Panc1 (cell line): ENCODE measurements at places on chromosomes 3 and 15.
A peak's percentile ranks its signal among the peaks of the same experiment; 100 is the strongest.

DNA sequence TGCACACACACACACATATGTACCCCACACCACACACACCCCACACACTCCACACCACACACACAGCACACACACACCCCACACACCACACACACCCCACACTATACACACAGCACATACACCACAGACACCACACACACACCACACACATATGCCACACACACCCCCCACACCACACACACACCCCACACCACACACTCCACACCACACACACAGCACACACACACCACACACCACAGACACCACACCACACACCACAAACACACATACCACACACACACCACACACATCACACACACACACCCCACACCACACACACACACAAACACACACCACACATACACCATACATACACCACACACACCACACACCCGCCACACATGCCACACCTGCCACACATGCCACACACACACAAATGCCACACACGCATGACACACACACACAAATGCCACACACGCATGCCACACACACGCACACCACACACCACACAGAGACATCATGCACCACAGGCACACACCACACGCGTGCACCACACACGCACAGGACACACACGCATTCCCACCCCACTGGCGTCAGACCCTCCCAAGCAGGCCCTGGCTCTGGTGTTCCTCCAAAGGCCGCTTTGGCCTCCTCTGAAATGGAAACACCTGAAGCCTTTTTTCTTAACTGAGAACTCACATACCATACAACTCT, 15.7 kb downstream of the CHST13 start:
- DNase-seq: no peak
- H3K4me1 ChIP-seq: peaks cover 6% of the 10 kb centered on the region; the same call in 1 of the 2 replicates
- no peaks in the 10 kb centered on the region for H3K36me3 ChIP-seq
- peaks cover 4% of the 10 kb centered on the region; the same call in 1 of the 2 replicates for H3K27me3 ChIP-seq
- no peak overlapping the region for H3K27ac ChIP-seq

DNA sequence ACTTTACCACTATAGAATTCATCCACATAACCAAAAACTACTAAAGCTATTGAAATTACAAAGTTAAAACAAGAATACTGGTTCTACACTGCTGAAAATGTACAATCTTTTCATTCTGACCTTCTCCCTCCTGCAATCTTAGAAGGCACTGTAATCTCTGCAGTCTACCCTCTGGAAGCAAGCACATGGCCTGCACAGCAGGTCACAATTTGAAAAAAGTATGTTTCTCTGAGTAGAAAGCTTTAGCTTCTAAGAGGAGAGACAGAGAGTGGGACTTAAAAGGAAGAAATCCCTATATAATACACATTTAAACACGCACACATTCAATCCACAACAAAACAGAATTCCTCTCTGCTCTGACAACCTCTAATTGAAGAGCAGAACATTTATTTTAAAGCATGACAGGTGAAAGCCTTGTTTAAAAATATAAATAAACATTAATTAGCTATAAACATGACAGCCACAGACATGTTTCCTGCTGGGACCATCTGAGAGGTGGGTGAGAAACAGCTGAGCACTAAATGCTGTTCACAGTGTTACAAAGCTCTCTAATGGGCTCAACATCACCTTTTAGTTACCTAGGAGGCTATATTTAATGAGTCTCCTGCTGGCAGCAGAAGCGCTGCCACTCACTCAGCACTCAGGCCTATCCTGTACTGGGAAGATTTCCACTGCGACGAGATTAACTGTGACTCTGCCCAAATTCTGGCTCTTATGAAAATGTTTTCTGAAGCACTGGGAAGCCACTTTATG, 447.4 kb downstream of the AGBL1 start:
- H3K4me3 ChIP-seq: no peak overlapping the region
- no peak overlapping the region for H3K27ac ChIP-seq
- no peaks in the 10 kb centered on the region for H3K4me1 ChIP-seq
- DNase-seq: no peak

DNA sequence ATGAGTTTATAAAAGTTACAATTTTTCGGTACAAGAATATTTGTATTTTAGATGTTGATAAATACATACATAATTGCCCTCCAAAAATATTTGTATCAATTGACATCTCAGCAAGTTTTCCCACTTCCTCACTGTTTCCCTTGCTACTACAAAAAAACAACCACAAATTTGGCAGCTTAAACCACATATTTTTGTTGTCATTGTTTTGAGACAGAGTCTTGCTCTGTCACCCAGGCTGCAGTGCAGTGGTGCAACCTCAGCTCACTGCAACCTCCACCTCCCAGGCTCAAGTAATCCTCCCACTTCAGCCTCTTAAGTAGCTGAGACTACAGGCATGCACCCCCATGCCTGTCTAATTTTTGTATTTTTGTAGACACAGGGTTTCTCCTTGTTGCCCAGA, 162.8 kb upstream of the RARB start:
- no peaks in the 10 kb centered on the region for H3K36me3 ChIP-seq
- H3K4me1 ChIP-seq: no peaks in the 10 kb centered on the region
- no peak overlapping the region for H3K27ac ChIP-seq
- no peak overlapping the region for H3K4me3 ChIP-seq

DNA sequence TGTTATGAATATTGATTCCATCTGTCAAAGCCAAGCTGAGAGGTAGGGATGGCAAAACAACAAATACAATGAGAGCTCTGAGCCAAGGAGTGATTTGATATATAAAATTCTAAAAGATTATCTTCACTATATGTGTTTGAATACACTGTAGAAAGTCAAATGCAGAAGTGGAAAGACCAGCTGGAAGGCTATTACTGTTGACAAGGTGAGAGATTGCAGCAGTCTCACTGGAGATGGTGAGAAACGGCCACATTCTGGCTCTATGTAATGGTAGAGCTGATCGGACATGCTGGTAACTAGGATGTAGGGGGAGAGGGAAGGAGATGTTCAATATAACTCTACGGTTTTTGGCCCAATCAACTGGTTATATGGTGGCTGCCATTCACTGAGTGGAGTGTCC, 434.2 kb upstream of the SUCLG2 start:
- H3K4me1 ChIP-seq: no peaks in the 10 kb centered on the region
- H3K36me3 ChIP-seq: no peaks in the 10 kb centered on the region
- H3K27me3 ChIP-seq: no peaks in the 10 kb centered on the region; the same call in 1 of the 2 replicates
- no peak for DNase-seq

GRCh38 chr3:107432013-107432515, 54.8 kb downstream of the CCDC54 start:
- peak overlapping the region; percentile 60 for H3K27ac ChIP-seq
- H3K36me3 ChIP-seq: no peaks in the 10 kb centered on the region
- peaks cover 6% of the 10 kb centered on the region; the same call in 1 of the 2 replicates for H3K27me3 ChIP-seq
- H3K4me1 ChIP-seq: peaks cover 12% of the 10 kb centered on the region

DNA sequence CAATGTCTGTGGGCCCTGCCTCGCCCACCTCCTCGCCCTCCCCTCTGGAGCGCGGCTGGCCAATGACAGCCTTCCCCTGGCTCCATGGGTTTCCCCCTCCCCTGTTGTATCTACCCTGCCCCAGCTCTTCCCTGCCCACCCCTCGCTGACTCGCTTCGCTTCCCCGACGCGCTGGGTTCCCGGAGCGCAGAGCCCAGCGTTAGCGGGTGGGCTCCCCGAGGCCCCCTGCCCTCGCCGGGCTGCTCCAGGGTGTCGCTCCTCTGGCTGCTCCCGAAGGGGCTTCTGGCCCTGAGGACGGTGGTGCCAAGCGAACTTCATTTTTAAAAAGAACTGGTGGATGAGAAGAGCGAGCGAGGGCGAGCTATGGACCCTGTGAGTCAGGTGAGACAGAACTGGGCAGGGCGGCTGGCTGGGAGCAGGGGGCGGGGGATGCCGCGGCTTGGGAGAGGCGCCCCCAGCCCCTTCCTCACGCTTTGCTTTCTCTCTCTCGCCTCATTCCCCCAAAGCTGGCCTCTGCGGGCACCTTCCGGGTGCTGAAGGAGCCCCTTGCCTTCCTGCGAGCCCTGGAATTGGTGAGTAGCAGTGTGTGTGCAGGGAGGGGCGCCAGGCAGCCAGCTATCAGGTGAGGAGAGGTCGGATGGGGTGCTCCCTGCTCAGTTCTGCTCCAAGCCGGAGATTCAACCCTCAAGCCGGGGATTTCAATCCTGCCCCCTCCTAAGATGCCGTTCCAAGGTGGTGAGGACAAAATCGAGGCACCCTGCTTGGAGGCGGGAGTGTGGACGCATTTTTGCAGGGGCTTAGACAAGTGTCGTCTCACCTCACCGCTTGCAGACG, at the start of gene SYNPR:
Gene SYNPR (plus strand): TSS at position 138 of the 834 bp plus-strand sequence.
- no peak for DNase-seq
- H3K4me3 ChIP-seq: no peak within 1 kb of the TSS
- no peaks in the 10 kb centered on the region for H3K4me1 ChIP-seq
- H3K27me3 ChIP-seq: no peaks in the 10 kb centered on the region

DNA sequence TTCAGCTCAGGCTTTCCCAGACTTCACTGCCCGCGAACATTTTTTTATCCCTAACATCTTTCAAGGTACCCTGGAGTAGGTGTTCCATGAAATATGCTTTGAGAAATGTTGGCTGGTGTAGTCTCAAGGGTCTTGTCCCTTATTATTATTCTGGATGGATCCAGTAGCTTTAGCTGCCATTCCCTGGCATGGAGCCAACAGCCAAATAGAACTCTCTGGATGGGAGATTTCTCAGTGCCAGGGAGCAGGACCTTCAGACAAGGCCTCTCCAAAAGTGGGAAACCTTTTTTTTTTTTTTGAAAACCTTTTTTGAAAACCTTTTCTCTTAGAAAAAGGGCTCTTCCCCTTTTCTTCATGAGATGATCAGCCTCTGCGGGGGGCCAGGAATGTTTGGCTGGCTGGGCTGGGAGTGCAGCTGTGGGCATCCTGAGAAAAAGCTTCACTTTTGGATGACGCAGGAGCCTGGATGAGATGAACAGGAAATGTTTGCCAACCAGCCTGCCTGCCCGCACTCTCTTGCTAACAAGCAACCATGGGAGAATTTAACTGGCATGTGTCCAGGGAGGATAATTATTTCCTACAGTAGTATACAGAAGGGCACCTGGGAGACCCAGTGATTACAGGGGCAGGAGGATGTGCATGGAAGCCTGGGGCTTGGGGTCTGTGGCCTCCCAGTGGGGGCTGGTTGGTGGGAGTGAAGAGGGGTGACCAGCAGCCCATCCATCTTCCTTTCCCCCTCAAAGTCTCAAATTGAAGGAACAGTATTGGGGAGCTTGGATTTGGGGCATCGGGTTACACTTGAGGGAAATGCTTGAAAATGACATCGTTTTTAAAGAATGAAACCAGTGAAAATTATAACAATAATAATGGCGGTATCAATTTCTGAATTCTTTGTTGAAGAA, 109.1 kb upstream of the LRIG1 start:
- H3K27me3 ChIP-seq: no peaks in the 10 kb centered on the region
- no peaks in the 10 kb centered on the region for H3K4me1 ChIP-seq
- H3K36me3 ChIP-seq: no peaks in the 10 kb centered on the region
- no peak overlapping the region for H3K27ac ChIP-seq
- DNase-seq: no peak
- no peak overlapping the region for H3K4me3 ChIP-seq

- peak; percentile 77 for DNase-seq
- H3K27ac ChIP-seq: peak overlapping the region; percentile 67; the same call in 1 of the 2 replicates
- no peaks in the 10 kb centered on the region for H3K27me3 ChIP-seq
- peaks cover 6% of the 10 kb centered on the region for H3K4me1 ChIP-seq
- H3K4me3 ChIP-seq: no peak overlapping the region
Observed at GRCh38 chr3:125150525-125151441, 61.8 kb downstream of the SLC12A8 start.

DNA sequence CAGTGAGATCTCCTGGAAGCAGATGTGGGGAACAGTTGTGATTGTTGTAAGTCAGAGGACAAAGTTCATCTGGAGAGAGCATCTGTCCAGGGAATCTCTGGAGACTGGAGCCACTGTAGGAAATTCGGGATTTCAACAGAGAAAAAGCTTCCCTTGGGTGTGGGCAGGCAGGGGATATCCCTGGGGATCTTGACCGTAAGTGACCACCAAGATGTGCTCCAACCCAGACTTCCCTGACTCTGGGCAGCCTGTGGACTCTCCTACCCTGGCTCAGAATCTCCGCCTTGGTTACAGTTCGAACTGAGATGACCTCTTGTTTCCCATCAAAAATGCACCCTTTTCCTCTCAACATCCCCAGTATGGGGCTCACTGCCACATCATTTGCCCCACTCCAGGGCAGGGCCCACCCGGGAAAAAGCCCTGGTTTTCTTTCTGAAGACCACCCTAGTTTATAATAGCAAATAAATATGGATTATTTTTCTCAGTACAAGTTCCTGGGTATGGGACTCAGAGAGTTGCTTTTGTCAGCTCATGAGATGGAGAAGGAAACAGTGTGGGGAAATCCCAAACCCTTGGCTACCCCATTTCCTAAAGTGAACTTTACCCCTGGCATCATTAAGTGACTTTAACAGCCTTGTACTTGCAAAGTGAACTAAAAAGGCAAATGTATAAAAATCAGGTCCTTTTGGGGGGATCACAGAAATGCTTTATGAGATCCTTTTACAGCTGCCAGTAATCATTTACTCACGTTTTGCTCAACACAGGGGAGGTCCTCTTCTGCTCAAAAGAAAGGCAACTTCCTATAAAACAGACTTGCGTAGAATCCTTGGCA, 89.9 kb downstream of the CCNL1 start:
- H3K27me3 ChIP-seq: no peaks in the 10 kb centered on the region
- DNase-seq: no peak

DNA sequence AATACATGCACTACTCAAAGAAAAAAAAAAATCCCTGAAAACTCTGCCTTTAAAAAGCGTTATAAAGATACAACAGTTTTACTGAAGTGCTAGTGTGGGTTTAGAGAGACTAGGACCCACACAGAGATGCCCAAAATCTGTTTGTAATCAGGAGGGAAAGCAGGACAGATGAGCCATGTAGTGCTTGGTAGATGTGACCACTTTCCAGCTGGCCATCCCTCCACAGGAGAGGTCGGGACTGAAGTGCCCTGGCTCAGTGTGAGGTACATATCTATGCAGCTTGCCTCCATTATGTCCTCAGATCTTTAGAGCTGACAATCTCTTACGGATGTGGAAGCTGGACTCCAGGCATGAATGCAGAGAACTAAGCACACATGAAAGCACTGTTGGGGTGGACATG, 57.5 kb upstream of the NANOGP8 start:
- H3K4me3 ChIP-seq: no peak overlapping the region
- DNase-seq: no peak
- no peaks in the 10 kb centered on the region for H3K27me3 ChIP-seq

GRCh38 chr15:36579792-36580431, 486 bp downstream of the CDIN1 start:
- no peaks in the 10 kb centered on the region for H3K27me3 ChIP-seq
- H3K36me3 ChIP-seq: no peaks in the 10 kb centered on the region
- peaks cover 16% of the 10 kb centered on the region for H3K4me1 ChIP-seq
- no peak for DNase-seq
- peak overlapping the region; percentile 95 for H3K27ac ChIP-seq
